Aorta (tissue), 5 donors: ENCODE measurements at places on chromosomes 2 and 18.

GRCh38 chr2:63613391-63613901 is 24.7 kb downstream of the MDH1 start:
- no peak for DNase-seq

- no peak for DNase-seq
Observed at GRCh38 chr2:226760412-226761194, 39.0 kb downstream of the IRS1 start.

DNA sequence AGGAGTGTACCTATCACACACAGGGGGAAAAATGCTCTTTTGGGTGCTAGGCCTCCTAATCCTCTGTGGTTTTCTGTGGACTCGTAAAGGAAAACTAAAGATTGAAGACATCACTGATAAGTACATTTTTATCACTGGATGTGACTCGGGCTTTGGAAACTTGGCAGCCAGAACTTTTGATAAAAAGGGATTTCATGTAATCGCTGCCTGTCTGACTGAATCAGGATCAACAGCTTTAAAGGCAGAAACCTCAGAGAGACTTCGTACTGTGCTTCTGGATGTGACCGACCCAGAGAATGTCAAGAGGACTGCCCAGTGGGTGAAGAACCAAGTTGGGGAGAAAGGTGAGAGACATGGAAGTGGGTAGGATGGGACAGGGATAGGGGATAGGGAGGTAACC is 12.2 kb downstream of the DHRS9 start:
- no peak for DNase-seq

DNA sequence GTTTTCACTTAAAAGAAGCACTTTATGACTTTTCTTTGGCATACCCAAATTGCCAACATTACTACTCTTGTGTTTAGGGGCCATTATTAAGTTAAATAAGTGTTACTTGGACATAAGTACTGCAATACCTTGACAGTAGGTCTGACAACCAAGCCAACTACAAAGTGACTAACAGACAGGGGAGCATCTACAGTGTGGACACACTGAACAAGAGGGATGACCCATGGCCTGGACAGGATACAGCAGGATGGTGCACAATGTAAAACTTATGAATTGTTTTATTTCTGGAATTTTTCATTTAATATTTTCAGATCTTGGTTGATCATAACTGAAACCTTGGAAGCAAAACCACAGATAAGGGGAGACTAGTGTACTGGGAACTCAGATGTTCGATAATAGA is 4.0 kb upstream of the INPP1 start:
- DNase-seq, result no peak

DNA sequence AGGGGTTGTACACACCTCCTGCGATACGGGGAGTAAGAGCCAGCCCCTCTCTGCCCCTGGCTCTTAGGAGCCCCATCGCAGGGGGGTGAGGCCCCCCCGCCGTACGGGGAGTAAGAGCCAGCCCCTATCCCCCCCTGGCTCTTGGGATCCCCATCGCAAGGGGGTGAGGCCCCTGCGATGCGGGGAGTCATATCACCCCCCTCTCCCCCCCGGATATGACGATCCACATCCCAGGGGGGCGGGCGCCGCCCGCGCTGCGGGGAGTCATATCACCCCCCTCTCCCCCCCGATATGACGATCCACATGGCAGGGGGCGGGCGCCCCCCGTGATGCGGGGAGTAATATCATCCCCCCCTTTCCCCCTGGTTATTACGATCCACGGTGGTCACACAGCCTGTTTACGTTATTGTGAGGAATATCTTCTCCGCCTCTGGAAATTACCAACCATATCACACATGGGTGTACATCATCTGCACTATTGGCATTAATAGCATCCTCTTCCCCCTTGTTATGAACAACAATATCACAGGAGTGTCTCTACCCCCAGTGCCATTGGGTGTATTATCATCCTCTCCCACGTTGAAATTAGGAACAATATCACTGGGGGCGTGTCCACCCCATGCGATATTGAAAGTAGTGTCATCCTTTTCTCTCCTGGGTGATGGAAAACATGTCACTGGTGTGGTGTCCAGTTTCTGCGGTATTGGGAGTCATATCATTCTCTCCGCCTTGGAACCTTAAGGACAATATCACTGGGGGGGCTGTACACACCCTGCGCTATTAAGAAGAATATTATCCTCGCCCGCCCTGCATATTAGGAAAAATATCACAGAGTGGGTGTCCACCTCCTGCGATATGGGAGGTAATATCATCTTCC is 24.7 kb upstream of the NAGK start:
- DNase-seq, result no peak

DNA sequence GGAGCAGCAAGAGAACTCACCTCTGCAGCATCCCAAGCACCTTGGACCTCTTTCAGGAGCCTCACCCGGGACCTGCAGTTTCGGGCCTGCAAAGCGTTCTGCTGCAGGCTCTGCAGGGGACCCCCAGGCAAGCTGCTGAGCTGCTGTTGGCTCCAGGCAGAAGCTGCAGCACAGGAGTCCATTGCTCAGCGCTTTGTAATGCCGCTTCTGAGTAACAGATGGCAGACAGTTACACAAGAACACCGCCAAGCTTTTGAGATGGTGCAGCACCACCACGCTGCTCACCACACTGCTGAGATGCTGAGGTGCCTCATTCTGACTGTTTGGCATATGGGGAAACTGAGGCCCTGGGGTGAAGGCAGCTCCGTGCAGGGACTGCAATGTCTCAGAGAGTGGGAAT is 1.9 kb upstream of the GALNT14 start:
- no peak for DNase-seq

GRCh38 chr2:105557021-105557920 is 158.4 kb upstream of the FHL2 start:
- no peak for DNase-seq

DNA sequence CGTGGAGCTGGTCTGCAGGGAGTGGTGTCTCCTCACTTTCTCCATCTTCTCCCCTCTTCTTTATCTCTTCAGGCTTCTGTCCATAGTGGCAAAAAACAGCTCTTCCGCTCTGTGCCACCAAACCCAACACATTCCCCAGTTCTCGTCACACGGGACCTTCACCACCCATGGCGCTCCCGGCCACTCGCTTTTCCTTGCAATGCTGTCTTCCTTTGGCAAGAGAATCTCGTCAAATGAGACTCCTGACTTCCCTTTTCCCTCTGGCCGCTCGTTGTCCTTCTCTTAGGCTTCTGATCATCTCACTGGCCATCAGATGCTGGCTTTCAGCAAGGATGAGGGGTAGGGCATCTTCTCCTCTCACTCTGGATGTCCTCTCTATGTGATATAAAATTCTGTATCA is 72.9 kb downstream of the DCDC2C start:
- no peak for DNase-seq

GRCh38 chr2:181241797-181242196 is 215.4 kb upstream of the ITGA4 start:
- DNase-seq, result no peak

- DNase-seq, result no peak
Observed at GRCh38 chr2:23354554-23354953, 30.4 kb upstream of the KLHL29 start.

DNA sequence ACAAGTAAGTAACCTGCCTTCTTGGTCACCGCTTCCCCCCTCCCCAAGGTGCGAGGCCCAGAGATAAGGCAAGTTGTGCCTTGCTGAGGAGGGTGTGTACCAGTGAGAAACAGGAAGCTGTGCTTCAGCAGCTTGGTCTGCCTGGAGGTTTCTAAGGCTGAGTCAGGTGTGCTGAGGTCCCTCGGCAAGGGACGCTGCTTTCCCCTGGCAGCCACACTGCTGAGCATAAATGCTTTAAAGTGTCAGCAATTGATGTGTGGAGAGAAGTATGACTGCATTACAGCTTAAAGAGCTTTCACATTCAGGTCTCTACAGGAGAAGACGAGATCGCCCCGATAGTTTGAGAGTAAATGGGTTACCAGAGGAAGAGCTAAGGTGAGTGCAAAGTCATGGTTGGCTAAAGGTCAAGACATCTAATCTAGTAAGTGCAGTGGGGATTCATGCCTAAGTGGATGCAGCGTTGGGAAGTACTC is 86.9 kb downstream of the LIMS1 start:
- no peak for DNase-seq

DNA sequence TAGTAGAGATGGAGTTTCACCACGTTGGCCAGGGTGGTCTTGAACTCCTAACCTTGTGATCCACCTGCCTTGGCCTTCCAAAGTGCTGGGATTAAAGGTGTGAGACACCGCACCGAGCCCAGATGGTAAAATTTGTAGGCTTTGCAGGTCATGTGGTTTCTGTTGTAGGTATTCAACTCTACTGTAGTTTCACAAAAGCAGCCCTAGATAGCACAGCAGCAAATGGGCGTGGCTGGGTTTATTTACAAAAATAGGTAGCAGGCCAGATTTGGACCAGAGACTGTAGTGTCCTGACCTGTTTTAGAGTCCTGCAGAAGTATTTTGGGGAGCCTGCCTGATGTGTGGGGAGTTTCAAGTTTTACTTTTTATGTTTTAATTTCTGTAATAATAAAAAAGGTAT is 84.1 kb upstream of the RASGRP3 start:
- DNase-seq, result no peak

DNA sequence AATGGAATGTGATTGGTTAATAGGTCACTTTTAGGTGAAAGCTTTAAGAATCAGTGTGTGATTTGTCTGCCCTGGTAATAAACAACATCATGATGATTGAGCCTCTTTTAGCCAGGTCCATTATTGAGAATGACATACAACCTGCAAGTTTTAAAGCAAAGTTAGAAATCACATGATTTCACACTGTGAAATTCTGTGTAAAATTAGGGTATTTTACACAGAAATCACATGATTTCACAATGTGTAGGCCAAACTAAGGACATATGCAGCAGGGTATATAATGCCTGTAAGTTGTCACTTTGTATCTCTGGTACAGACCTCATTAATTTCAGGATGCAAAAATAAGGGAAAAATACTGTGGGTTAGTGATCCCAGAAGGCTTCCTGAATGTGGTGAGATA is 16.7 kb downstream of the PSMD14 start:
- DNase-seq, result no peak

DNA sequence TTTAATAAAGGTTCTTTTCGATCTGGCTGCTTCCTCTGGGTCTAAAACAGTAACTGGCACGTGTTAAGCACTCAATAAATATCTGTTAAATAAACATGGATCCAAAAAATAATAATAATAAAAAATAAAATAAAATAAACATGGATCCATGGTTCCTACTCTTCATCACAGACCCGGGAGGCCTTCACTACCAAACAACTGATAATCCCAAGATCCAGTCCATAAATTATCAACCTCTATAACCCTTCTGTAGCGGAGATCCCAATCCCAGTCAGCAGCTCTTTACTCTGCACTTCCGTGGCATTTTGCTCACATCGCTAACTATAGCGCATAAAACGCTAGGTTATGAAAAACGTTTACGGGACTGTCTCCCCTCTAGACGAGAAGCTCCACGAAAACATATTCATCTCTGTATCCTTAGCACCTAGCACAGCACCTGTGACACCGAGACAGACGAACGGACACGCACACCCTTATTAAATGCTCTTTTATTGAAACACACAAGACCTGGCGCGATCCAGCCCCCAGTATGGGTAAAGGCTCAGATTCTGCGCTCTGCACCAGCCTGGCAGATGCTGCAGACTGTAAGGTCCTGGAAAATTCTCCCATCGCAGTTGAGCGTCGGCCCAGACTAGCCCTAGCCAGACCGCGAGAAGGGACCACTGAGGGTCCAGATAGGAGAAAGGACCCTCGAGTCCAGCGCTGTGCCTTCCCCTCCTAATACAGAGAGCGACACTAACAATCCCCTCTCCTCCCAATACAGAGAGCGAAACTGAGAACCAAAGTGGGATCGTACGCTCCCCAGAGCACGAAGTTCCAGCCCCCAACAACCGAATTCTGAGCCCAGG is 770 bp downstream of the NBAS start:
- DNase-seq, result no peak

GRCh38 chr2:70870790-70871189 is 35.2 kb upstream of the CD207 start:
- DNase-seq, result no peak

DNA sequence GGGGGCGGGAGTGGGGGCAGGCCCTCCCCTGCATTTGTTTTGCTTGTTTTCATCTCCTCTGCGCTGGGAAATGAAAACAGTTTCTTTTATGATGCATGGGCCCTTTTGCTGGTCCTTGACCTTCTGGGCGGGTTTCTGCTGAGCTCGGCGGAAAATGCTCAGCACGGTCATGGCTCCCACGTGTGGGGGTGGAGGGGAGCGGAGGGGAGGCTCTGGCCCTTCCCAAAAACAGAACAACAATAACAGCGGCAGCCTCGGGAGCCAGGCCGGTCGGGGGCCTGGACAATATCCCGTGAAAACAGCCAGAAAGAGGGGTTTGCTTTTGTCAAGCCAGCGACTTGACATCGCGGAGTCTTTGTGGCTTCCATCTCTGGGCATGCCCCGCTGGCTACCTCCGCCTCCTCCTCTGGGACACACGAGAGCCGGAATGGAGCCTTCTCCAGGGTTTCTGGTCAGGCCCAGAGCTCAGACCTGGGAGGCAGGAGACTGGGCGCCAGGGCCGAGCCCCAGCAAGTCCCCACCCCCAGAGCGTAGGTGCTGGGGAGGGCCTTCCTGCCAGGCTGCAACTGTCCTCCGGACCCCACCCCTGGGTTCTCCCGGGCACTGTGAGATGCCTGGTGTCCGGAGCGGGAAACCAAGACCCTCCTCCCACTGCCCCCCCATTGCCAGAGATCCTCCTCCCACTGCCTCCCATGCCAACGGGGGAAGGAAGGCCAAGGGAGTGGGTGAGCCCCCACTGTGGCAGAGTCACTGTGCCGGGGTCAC is 35.9 kb upstream of the SNED1 start:
- peak; percentile 82 for DNase-seq

- no peak for DNase-seq
Observed at GRCh38 chr18:44759925-44760342, 79.2 kb downstream of the SETBP1 start.

GRCh38 chr2:127968610-127969339 is 59.1 kb downstream of the SAP130 start:
- no peak for DNase-seq

DNA sequence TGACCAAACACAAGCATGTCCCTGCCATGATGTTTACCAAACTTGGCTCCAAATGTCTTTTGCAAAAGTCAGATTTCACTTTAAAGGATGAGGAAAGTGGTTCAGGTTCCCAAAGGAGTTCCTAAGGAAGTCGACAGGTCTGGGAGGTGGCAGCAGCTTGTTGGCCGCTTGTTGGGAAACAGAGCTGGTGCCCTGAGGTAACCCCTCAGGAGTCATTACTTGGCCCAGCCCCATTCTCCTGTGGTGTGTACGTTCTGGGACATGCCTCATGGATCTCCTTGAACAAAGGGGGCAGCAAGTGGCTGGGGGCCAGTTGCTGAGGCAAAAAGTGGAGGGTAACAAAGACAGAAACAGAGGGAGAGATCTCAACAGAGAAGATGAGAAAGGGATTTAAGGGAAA is 10.9 kb downstream of the TMBIM1 start:
- peak; percentile 56 for DNase-seq

DNA sequence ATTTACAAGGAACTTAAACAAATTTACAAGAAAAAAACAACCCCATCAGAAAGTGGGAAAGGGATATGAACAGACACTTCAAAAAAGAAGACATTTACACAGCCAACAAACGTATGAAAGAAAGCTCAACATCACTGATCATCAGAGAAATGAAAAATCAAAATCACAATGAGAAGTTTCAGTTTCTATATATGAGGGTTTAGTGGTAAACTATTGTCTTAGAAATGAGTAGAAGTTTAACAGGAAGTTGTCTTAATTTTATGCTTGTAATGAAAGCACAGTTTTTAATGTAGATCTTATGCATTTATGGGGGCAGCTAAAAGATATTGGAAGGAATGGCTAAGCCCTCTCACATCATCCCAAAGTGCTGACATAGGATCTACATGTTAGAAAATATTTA is 325.4 kb downstream of the ERBB4 start:
- DNase-seq, result no peak

- DNase-seq, result no peak
Observed at GRCh38 chr2:16466821-16467151, 198.8 kb downstream of the CYRIA start.

GRCh38 chr18:59620381-59620780 is 76.8 kb downstream of the CCBE1 start:
- no peak for DNase-seq
